ENCODE measurements at places on chromosomes 3 and 15. TPM values are rescaled to one million over a fixed set of nuclear protein-coding genes. Genes with fewer than 3 reads are reported as not detected.

DNA sequence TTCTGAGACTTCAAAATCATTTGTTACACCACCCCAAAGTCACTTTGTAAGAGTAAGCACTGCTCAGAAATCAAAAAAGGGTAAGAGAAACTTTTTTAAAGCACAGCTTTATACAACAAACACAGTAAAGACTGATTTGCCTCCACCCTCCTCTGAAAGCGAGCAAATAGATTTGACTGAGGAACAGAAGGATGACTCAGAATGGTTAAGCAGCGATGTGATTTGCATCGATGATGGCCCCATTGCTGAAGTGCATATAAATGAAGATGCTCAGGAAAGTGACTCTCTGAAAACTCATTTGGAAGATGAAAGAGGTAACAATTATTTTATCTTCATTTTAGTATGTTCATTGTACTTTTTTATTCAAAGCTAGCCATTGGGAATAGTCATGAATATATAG is 32.6 kb downstream of the BLM start:
- no peak overlapping the region for H3K4me3 ChIP-seq
- no peak overlapping the region for H3K27ac ChIP-seq

DNA sequence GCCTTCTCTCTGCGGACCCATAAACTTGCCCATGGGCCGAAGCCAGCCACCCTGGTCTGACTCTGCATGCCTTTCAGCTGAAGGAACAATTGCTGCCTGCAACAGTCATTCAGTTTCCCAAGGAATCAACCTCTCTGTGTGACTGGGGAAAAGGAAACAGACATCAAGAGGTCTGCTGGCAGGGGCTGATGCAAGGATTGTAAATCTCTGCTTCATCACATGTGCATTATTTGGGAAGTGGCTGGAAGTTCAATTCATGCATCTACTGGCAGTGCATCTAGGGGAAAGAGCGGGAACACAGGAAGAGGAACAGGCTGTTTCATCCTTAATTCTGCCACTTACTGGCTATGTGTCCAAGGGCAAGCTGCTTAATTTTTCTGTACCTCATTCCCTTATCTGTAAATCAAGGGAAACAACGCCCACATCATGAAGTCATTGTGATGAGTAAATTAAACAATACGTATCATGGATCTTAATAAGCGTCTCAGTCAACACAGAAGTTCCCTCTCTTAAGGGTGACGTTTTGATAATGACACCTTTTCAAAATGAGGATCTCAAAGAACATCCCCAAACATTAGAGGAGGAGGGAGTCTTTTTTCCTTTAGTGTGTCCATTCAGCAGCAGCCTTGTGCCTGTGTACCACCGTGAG is 17.4 kb upstream of the ADPGK start:
- H3K27ac ChIP-seq, result no peak overlapping the region
- no peak for DNase-seq
- H3K27me3 ChIP-seq, result no peaks in the 10 kb centered on the region
- H3K4me1 ChIP-seq, result no peaks in the 10 kb centered on the region
- no peaks in the 10 kb centered on the region for H3K36me3 ChIP-seq
- H3K4me3 ChIP-seq, result no peak overlapping the region

The CHRD gene
- 8.0 TPM for total RNA-seq

DNA sequence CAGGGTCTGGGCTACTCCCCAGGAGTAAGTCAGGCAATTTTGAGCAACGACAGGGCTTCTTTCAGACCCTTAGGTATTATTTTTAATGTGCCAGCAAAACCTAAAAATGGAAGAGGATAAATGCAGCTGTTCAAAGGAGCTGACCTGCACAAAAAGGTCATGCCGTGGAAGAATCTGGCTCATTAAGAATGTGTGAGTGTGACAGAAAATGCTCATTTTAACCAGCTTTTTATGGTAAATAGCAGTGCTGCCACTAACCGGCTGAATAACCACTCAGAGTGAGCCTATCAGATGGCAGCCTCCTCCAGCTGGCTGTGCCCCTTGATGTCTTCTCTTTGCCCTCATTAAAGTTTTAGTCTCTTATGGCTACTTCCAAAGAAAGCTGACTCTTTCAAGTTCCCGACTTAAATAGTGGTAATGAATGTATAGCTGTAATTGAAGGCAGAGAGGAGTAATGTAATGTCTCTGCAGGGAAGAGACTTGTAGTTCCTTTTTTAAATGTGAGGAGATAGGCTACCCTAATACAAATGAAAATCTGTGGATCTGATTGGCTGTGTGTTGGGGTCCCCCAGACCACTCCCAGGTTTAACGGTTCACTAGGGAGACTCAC is 9.5 kb upstream of the FSTL1 start:
- no peaks in the 10 kb centered on the region for H3K27me3 ChIP-seq
- H3K36me3 ChIP-seq, result no peaks in the 10 kb centered on the region
- no peaks in the 10 kb centered on the region for H3K4me1 ChIP-seq
- H3K27ac ChIP-seq, result no peak overlapping the region
- no peak overlapping the region for H3K4me3 ChIP-seq

DNA sequence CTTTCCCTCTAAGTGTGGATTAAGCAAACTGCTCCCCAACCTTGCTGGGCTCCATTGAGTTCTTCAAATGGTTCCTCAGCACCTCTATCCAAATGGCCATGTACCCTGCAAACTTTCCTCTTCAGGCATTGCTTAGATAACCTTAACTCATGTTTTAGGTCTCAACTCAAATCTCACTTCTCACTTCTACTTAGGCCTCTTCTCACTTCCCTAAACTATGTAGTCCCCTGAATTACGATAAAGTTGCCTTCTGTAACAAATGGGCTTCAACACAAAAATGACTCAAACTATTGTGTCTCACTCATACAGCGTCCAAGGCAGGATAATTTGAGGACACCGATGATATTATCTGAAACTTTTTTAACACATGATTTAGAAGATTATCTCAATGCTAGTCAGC is 62.4 kb upstream of the STAC start:
- H3K27me3 ChIP-seq, result no peaks in the 10 kb centered on the region
- no peak for DNase-seq
- no peak overlapping the region for H3K27ac ChIP-seq
- H3K4me1 ChIP-seq, result no peaks in the 10 kb centered on the region
- no peaks in the 10 kb centered on the region for H3K36me3 ChIP-seq

GRCh38 chr3:151477591-151478334 is 16.9 kb upstream of the IGSF10 start:
- H3K36me3 ChIP-seq, result no peaks in the 10 kb centered on the region
- H3K27ac ChIP-seq, result no peak overlapping the region
- H3K4me3 ChIP-seq, result no peak overlapping the region
- H3K27me3 ChIP-seq, result no peaks in the 10 kb centered on the region
- no peaks in the 10 kb centered on the region for H3K4me1 ChIP-seq

DNA sequence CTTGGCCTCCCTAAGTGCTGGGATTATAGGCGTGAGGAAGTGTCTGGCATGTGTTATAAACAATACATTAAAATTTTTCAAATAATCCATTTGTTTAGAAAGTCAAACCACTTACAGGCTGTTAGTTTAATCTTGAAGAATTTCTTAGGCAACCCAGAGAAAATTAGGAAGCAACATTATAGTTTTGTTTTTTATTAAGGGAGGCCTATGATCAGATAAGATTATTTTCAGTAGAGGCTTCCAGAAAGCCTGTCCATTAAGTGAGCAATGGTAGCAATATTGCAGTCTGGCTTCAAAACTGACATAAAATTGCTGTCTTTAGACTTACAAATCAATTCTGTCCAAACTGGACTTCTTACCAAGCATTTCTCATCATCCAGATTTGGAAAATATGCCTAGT is 49.6 kb downstream of the CD47 start:
- no peak for DNase-seq
- no peaks in the 10 kb centered on the region for H3K36me3 ChIP-seq
- H3K27ac ChIP-seq, result no peak overlapping the region
- no peaks in the 10 kb centered on the region for H3K27me3 ChIP-seq

DNA sequence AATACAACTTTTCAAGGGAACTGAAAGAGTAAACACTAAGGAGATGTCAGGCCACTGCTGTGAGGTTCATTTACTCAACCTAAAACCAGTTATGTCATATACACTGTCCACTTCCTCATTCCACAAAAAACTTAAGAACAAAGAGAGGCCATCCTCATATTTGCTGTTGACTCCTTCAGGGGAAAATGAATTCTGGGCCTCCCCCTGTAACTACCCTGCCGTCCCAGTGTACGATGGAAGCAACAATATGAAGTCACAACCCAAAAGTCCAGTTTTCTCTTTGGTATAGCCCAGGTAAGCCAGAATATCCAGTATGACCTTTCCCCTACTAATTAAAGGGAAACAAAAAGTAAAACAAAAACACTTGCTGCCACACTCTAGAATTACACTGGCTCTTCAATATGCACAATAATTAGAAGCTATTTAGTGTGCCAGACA is 16.2 kb downstream of the CEP152 start:
- no peak overlapping the region for H3K27ac ChIP-seq
- no peak for DNase-seq
- no peaks in the 10 kb centered on the region for H3K4me1 ChIP-seq
- no peak overlapping the region for H3K4me3 ChIP-seq
- no peaks in the 10 kb centered on the region for H3K36me3 ChIP-seq

GRCh38 chr15:73867956-73868355 is 5.4 kb upstream of the TBC1D21 start:
- DNase-seq, result no peak
- H3K36me3 ChIP-seq, result no peaks in the 10 kb centered on the region
- no peaks in the 10 kb centered on the region for H3K4me1 ChIP-seq
- no peaks in the 10 kb centered on the region for H3K27me3 ChIP-seq
- H3K27ac ChIP-seq, result no peak overlapping the region

The CLDN18 gene
- total RNA-seq, result not detected

DNA sequence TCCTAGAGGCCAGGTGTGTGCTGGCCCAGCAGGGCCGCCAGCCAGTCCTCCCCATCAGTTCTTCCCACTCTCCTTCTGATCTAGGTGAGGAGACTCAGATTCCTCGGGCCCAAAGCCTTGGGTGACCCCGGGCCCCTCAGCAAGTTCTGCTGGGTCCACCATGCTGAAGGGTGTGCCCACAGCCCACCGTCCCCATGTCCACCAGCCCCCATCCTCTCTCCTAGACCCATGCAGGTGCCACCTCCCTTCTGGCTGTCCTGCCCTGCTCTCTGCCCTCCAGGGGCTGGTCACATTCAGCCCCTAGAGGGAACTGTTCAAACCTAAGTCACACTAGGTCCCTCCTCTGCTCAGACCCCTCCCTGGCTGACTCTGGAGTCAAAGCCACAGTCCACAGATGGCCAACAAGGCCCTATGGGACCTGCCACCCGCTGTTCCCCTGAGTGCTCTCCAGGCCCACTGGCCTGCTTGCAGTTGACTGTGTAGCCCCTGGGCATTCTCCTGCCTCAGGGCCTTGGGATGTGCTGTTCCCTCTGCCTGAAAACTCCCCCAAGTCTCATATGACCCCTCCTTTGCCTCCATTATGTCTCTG is 878 bp upstream of the TLR9 start:
- H3K36me3 ChIP-seq, result peaks cover 26% of the 10 kb centered on the region
- H3K27ac ChIP-seq, result no peak overlapping the region
- DNase-seq, result no peak
- no peaks in the 10 kb centered on the region for H3K4me1 ChIP-seq
- H3K27me3 ChIP-seq, result no peaks in the 10 kb centered on the region

- no peaks in the 10 kb centered on the region for H3K4me1 ChIP-seq
- H3K36me3 ChIP-seq, result no peaks in the 10 kb centered on the region
- no peaks in the 10 kb centered on the region for H3K27me3 ChIP-seq
- DNase-seq, result no peak
- peak overlapping the region; percentile 88 for H3K27ac ChIP-seq
Measured at GRCh38 chr3:4491855-4492207, 1.3 kb upstream of the ITPR1 start.

- no peaks in the 10 kb centered on the region for H3K4me1 ChIP-seq
- no peak for DNase-seq
- H3K4me3 ChIP-seq, result no peak overlapping the region
- no peak overlapping the region for H3K27ac ChIP-seq
- H3K36me3 ChIP-seq, result no peaks in the 10 kb centered on the region
Measured at GRCh38 chr3:197308591-197308990, 10.2 kb upstream of the DLG1 start.

DNA sequence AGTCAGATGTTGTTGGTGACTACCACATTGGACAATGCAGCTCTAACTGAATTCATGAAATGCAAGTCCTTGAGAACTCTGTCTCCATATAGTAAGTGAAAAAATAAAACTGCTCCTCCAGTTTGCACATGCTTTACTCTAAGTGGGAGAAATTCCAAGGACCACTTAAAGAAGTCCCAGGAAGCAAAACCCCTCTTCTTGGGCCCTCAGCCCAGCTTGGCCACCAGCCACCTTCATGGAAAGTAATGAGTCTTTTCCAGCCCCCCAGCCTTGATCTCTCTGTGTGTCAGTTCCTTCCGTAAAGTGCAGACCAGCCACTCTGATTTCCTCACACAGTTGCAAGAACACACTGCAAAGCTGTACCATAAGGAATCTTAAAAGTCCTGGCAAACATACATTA is 34.5 kb downstream of the DAPK2 start:
- no peak overlapping the region for H3K27ac ChIP-seq
- H3K27me3 ChIP-seq, result no peaks in the 10 kb centered on the region
- H3K4me3 ChIP-seq, result no peak overlapping the region
- no peaks in the 10 kb centered on the region for H3K4me1 ChIP-seq
- no peaks in the 10 kb centered on the region for H3K36me3 ChIP-seq

GRCh38 chr3:113468539-113468938 is 27.2 kb upstream of the CFAP44 start:
- H3K27ac ChIP-seq, result no peak overlapping the region
- no peak overlapping the region for H3K4me3 ChIP-seq
- no peaks in the 10 kb centered on the region for H3K36me3 ChIP-seq

- H3K4me1 ChIP-seq, result no peaks in the 10 kb centered on the region
- no peaks in the 10 kb centered on the region for H3K27me3 ChIP-seq
- no peak overlapping the region for H3K4me3 ChIP-seq
- H3K36me3 ChIP-seq, result no peaks in the 10 kb centered on the region
Measured at GRCh38 chr3:122067588-122068240, 12.6 kb downstream of the CD86 start.

The CD200R1L gene
- not detected for total RNA-seq

The TRH gene
- total RNA-seq, result 0.97 TPM

The ROBO1 gene
- total RNA-seq, result 37.6 TPM

GRCh38 chr3:194257916-194258668 is 93.0 kb downstream of the CPN2 start:
- H3K4me1 ChIP-seq, result no peaks in the 10 kb centered on the region
- no peaks in the 10 kb centered on the region for H3K27me3 ChIP-seq
- DNase-seq, result no peak
- H3K36me3 ChIP-seq, result no peaks in the 10 kb centered on the region
- H3K27ac ChIP-seq, result no peak overlapping the region
- no peak overlapping the region for H3K4me3 ChIP-seq

GRCh38 chr15:70933411-70933810 is 40.8 kb downstream of the LRRC49 start:
- no peak overlapping the region for H3K27ac ChIP-seq
- H3K27me3 ChIP-seq, result no peaks in the 10 kb centered on the region
- H3K4me1 ChIP-seq, result no peaks in the 10 kb centered on the region
- no peaks in the 10 kb centered on the region for H3K36me3 ChIP-seq
- DNase-seq, result no peak
- H3K4me3 ChIP-seq, result no peak overlapping the region

- DNase-seq, result no peak
- H3K4me3 ChIP-seq, result no peak overlapping the region
- no peaks in the 10 kb centered on the region for H3K36me3 ChIP-seq
- H3K27me3 ChIP-seq, result no peaks in the 10 kb centered on the region
- H3K4me1 ChIP-seq, result no peaks in the 10 kb centered on the region
Measured at GRCh38 chr15:55357774-55358173, 38.8 kb downstream of the PIGB start.

GRCh38 chr15:75112278-75112847 is 89.0 kb downstream of the PPCDC start:
- H3K27me3 ChIP-seq, result no peaks in the 10 kb centered on the region
- H3K36me3 ChIP-seq, result no peaks in the 10 kb centered on the region
- no peaks in the 10 kb centered on the region for H3K4me1 ChIP-seq
- DNase-seq, result no peak

- DNase-seq, result no peak
- no peaks in the 10 kb centered on the region for H3K36me3 ChIP-seq
- no peaks in the 10 kb centered on the region for H3K27me3 ChIP-seq
Measured at GRCh38 chr15:89077750-89078149, 10.5 kb upstream of the ABHD2 start.

The CLSTN2 gene
- 60.3 TPM for total RNA-seq

Data from prostate gland (tissue), 2 donors.